Retina (tissue), 1 donor: ENCODE measurements at places on chromosomes 7 and 10.
A peak's percentile ranks its signal among the peaks of the same experiment; 100 is the strongest.

DNA sequence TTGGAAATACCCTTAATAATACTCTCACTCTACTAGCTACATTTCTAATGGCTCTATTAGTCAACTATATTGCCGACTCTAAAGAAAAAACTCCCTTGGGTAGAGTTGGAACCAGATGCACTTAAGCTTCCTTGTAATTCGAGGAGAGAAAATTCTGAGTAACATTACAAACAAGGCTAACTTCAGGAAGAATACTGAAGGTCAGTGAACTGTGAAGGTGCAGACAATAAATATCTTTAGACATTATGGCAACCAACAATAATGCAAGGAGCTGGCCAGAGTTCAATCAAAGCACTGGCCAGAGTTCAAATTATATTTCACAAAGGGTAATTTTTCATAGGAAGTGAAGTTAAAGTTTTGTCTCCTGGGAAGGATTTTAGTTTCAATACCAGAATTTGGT, 40.7 kb upstream of the MRLN start:
- DNase-seq = no peak

GRCh38 chr7:6160191-6160623, 112.2 kb downstream of the CYTH3 start:
- DNase-seq = peak; percentile 86

DNA sequence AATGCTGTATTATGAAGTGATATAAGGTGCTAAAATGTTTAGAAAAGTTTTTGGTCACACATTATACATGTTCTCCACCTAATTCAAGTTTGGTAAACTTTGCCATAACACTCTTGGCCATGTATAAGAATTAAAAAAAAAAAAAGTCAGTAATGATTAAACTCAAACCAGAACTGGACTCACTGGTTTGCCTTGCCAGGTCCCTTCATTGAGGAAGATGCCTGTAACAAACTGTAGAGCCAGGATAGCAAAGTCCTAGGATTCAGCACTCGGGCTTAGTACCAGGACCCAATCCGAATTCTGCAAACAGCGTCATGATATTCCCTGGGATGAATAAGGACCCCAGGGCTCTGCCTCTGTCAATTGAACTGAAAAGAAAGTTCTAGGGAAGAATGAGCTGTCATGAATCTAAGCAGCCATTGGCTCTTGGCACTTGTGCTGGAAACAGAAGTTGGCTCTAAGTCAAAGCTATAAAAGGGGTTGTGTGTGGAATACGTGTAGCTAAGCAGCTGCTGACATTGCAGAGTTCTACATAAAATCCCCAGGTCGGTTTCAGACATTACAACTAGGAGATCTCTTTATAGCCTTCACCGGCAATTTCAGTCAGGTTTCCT, 216.9 kb downstream of the C7orf25 start:
- no peak for DNase-seq

GRCh38 chr10:59085054-59085453, 91.4 kb upstream of the PHYHIPL start:
- DNase-seq = no peak

DNA sequence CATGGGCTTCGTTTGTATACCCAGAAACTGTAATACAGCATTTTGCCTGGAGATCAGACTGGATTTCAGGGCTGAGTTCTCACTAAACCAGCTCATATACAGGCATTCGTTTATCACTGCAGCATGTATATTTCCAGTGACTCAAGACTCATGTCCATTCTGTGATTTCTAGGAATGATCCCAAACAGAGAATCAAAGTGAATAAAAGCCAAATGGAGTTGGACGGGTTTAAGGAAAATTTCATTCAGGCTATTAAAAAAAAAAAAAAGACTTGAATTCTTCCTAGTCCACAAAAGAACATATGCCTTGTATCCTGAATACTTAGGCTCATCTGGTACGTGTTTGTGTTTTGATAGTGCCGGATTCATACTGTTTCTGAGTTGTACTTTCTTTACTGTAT, 46.8 kb downstream of the TET1 start:
- DNase-seq = no peak

DNA sequence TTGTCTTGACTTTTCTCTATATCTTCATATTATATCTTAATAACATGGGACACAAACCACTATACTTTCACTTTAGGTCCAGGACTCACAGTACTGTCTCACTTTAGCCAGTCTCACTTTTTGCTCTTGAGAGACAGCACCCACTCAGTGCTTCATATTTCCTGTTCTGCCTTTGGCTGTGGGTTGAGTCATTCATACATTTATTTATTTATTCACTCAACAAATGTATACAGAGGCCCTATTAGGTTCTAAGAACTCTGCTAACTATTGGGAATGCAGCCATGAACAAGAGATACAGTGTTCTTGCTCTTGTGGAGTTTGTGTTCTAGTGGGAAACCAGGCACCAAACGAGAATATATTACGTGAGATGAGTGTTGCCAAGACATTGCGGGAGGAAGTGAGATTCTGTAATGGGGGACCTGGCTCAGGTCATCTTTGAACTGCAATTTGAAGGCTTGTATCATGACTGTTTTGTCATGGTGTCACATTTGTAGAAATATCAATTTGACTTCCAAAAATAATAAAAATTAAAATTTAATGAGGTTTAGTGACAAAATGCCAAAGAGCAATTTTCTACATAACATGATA, 190.1 kb downstream of the SDHAF3 start:
- no peak for DNase-seq
